Esophagus mucosa (tissue), 1 donor: ENCODE measurements at places on chromosomes 13 and 19.

- no peak for ATAC-seq
Observed at GRCh38 chr13:46799139-46799538, 2.2 kb upstream of the ESD start.

- no peak for ATAC-seq
Observed at GRCh38 chr13:27922883-27923612, 3.2 kb downstream of the PDX1 start.

- no peak for ATAC-seq
Observed at GRCh38 chr19:54455786-54456422, 6.9 kb downstream of the LENG8 start.

DNA sequence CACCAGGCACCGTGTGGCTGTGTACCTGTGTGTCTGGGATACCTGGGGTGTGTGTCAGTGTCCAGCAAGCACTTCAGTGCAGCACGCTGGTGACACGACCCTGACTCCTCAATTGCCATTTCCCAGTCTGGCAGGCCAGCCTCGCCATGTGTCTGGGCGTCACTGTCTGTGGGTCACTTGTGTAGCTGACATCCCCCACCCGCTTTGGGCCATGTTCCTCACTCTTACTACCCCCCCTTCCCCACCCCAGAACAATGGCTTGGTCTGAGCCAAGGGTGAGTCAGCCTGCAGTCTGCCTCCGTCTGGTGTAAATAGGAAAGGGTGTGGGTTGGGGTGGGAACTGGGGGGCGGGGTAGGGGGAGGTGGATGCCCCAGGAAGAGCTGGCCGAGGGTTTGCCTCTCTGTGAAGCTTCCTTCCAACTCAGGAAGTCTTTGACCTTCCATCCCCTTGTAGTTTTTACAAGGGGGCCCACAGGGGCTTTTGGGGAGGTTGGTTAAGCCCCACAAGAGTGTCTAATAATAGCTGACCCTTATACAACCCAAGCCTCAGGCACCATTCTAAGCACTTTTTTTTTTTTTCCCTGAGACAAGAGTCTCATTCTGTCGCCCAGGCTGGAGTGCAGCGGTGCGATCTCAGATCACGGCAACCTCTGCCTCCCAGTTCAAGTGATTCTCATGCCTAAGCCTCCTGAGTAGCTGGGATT lies 17.6 kb downstream of the NOVA2 start:
- ATAC-seq = peak; percentile 73

DNA sequence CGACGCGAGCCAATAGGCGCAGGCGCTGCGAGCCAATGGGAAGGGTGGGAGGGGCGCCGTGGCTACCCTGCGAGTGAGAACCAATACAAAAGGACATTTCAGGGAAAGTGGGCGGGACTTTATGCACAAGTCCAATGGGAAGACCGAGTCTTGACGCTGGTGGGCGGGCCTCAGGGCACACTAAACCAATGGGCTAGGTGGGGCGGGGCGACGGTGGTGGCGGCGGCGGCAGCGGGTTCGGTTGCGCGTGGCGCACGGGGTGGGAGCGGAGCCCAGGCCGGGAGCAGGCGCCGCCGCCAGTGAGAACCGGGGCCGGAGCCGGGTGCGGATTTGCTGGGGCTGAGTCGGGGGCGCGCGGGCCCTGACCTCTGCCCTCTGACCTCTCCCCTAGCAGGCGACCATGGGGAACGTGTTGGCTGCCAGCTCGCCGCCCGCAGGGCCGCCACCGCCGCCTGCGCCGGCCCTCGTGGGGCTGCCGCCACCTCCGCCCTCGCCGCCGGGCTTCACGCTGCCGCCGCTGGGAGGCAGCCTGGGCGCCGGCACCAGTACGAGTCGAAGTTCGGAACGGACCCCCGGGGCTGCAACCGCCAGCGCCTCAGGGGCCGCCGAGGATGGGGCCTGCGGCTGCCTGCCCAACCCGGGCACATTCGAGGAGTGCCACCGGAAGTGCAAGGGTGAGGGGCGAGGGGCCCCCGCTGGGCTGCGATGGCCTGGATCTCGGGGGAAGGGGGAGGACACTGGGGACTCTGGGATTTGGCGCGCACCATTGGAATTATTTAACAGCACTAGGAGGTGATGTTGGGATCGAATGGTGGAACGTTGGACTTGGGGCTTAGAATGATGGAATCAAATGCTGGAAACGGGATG lies at the start of gene TOMM40:
TSS of gene TOMM40 (plus strand) at position 239 of the 867 bp plus-strand sequence. CDS start at position 401, 162 bp downstream.
- ATAC-seq = peak; percentile 90

- no peak for ATAC-seq
Observed at GRCh38 chr13:51827254-51827653, 17.7 kb downstream of the TMEM272 start.

DNA sequence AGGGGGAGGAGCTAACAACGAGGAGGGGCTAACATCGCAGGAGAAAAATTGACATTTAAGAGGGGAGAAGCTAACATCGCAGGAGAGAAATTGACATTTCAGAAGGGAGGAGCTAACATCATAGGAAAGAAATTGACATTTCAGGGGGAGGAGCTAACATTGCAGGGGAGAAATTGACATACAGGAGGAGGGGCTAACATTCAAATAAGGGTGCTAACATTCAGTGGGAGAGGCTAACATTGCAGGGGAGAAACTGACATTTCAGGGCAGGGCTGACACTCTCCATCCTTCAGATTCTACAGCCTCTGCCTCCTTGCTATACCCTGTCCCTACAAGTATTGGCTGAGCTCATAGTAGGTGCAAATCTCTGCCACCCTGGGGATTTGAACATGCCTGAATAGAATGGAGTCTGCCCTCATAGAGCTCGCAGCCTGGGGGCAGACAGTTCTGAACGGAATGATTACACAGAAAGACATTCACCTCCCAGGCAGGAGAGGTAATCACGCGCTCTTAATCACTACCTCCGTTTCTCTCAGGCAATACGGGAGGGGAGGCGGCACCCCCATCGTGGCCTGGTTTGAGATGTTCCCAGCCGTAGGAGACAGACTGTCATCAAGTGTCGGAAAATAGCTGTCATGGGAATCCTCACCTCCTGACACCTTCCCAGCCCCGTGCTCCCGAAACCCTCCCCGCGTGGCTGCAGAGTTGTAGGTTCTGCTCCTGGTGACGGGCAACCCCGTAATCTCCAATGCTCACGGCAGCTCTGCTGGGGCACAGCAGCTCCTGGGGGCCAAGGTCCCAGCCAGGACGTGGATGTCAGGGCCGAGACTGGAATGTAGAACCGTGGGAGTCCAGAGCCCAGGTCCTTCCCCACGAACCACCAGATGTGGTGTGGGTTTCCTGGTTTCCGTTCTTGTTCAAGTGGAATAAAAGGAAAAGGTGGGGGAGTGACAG lies 9.5 kb downstream of the GPR32 start:
- ATAC-seq = no peak

DNA sequence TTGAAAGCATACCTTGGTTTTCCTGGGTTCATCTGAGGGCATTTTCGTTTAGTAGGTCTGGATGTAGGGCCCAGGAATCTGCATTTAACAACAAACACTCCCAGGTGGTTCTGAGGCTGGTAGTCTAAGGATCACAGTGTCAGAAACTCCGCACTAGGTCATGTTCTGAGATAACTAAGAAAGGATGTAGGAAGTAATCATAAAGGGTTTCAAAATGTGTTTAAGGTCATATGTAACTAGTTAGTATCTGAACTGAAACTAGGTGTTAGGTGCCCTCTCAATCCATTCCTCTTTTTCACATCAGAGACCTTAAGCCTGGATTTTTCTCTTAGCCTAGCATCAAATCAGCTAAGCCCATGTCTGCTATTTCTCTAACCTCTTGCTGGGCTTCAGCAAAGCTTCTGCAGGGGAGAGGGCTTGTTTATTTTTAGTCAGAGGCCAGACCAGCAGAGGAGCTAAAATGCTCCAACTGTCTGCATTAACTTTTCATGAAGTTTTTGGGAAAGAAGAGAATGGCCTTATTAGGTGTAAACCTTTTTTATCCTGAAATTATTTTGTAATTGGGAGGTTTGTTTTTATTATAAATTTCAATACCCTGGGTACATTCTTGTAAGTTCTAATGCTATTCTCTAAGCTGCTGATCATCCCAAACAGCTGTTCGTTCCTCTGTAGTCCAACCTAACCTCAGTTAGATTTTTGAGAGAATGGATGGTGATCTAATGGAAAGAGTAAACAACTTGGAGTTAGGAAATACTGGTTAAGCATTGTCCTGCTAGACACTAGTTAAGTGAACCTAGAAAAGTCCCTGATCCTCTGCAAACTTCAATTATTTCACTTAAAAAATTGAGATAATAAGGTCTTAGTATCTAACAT lies 262.8 kb upstream of the RFC3 start:
- no peak for ATAC-seq

DNA sequence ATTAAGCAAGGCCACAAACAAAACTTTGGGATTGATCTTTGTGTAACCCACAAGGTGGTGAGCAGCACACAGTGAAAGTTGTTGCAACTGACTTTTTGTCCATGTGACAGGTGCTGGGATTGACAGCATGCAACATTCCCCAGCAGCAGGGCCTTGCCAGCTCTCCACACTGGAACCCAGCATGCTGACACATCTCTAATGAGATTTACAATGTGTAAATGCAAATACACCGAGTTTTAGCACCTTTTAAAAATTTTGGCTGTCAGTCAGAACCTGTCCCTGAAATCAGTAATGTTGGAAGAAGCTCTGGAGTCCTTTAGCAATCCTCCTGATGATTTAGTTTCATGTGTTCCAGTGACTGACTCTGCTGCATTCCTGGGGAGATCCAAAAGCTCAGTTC lies 16.5 kb upstream of the PCDH8 start:
- ATAC-seq = no peak

GRCh38 chr13:43935878-43936277 lies 56.2 kb downstream of the LACC1 start:
- ATAC-seq = no peak

DNA sequence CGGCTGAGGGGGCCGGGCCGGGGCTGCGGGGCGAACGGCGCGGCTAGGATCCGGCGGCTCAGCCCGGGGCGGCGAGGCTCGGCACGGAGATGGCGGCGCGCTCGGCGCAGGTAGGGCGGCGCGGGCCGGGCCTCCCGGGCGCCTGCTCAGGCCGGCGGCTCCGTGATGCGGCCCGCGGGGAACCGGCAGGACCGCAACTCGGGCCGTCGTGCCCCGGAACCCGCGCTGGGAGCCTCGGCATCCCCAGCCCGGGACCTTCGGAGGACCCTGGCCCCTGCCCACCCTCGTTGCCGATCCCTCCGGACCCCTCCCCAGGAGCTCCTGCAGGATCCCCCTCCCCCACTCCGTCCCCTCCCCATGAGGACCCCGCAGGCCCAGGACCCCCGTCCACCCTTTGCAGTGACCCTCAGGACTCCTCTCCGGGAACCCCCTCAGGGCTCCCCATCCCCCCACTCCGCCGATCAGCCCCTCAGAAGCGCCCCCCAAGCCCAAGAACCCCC lies 304 bp downstream of the EVI5L start:
- ATAC-seq = no peak

- no peak for ATAC-seq
Observed at GRCh38 chr13:33800646-33801186, 17.2 kb upstream of the RFC3 start.
